Uterus (tissue), 4 donors: ENCODE measurements at places on chromosomes 5 and 9.

GRCh38 chr9:123657941-123658340, 272.0 kb downstream of the DENND1A start:
- no peak for DNase-seq

GRCh38 chr9:134474055-134474370, 147.8 kb downstream of the RXRA start:
- DNase-seq, result peak; percentile 61

DNA sequence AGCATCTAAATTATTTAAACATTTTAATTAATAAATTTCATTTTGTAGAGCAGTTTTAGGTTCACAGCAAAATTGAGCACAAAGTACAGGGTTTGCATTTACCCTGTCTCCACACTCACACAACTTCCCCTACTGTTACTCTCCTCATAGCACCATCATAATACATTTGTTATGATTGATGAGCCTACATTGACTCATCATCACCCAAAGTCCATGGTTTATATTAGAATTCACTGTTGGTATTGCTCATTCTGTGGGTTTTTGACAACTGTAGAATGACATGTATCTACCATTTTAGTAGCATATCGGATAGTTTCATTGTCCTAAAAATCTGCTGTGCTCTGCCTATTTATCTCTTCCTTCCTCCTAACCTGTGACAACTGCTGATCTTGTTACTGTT, 411.1 kb upstream of the MPDZ start:
- DNase-seq, result no peak

DNA sequence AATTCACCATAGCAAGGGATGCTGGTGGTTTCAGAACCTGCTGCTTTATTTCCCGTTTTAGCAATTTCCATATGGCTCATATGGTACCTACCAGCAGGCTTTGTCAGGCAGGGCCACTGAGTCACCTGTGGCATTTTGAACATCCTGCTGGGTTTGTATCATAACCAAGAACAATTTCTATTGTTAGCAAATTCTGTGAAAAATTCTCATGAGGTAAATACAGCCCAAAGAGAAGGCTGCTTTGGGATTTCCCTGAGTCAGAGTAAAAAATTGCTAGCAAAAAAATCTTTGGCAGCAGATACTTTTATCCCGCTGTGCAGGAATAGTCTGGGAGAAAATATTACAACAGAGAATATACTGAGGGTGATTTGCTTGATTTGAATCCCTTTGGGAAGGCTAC, 52.7 kb downstream of the PRR16 start:
- DNase-seq, result no peak

- DNase-seq, result no peak
Observed at GRCh38 chr9:33690143-33690933, 105.0 kb upstream of the PRSS3 start.

DNA sequence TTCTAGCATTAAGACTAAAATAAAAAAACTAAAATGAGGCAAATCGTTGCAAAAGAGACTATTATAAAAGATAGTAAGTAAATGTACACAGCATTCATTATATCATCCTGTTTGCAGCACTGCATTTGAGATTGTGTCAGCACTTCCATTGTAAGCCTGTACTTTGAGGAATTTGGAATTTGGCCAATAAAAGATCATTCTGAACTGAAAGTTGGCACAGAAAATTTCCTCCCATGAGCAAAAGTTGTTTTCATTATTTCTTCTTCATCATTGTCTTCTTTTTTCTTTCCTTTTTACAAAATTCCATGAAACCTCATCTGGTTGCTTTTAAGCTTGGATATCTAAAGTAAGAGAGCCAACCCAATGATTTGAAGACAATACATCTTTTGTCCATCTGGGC, 199.3 kb upstream of the ADAMTSL1 start:
- DNase-seq, result no peak

DNA sequence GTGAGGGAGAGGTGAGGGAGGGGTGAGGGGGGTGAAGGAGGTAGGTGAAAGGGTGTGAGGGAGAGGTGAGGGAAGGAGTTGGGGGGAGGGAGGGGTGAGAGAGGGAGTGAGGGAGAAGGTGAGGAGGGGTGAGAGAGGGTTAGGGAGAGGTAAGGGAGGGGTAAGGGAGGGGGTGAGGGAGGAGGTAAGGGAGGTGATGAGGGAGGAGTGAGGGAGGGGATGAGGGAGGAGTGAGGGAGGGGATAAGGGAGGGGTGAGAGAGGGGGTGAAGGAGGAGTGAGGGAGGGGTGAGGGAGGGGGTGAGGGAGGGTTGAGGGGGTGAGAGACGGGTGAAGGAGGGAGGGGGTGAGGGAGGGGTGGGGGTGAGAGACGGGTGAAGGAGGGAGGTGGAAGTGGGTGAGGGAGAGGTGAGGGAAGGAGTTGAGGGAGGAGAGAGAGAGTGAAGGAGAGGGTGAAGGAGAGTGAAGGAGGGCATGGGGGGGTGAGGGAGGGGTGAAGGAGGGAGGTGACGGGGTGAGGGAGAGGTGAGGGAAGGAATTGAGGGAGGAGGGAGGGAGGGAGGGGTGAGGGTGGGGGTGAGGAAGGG, 18.5 kb downstream of the NINJ1 start:
- DNase-seq, result peak; percentile 4

- no peak for DNase-seq
Observed at GRCh38 chr5:134555223-134555889, 29.9 kb downstream of the JADE2 start.

DNA sequence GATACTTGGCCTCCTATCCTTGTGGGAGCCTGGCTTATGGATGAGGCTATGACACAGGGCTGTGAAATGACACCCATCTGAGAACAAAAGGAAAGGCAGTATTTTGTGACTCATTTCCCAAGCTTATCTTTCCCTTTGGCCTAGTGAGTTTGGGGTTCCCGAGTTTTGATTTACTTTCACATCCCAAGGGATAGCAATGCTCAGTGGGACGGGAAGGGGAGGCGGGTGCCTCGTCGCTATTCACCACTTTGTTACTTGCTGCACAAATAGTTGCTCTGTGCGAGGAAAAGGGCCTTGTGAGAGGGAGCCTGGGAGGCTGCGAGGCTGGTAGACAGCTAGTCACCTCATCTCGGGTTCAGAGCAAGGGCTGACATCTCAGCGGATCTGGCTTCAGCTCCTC, 59.1 kb upstream of the ENTREP1 start:
- no peak for DNase-seq
